ENCODE measurements at places on chromosomes 7 and 10. TPM values are rescaled to one million over a fixed set of nuclear protein-coding genes. Genes with fewer than 3 reads are reported as not detected.

SEMA4G gene
- total RNA-seq = 0.72 TPM

EDRF1 gene
- total RNA-seq = 20.0 TPM

DNA sequence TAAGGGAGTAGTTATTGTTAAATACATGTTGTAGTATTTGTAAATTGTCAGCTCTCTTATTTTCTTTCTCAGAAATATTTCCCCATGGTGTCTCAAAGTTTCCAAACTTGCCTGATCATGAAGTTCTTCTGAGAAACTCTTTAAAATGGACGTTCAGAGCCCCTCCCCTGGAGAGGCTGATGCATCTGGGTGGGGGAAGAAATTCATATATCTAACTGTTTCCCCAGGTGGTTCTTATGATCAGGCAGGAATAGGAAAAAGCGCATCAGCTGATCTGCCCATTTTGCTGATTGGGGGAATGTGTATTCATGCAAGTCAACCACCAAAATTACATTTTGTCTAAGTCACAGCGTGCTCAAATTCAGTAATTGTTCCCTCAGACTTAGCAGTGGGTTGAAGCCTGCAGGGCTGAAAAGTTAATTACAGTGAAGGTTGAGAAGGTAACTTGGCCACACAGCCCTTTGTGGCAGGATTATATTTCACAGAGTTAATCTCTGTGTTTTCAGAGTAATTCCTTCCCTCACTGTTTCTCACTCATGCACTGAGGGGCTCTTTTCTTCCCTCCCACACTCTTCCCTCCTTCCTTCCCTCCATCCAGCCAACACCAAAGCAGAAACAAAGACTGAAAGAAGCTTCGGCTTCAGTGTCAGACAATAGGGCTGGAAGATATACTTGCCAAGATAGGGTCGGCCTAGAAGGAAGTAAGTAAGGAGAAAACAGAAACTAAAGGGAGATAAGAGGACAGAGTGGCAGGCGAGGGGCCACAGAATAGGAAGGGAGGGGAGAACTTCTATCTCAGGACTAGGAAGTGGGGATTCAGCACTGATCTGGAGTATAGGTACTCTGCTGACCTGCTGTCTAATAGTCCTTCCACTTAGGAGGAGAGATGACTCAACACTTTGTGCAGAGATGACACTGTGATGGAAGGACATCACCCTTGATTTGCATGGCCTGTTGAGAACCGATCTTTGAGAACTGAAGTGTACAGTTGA is 50.5 kb upstream of the STARD3NL start:
- no peak for DNase-seq

- no peak for DNase-seq
These were observed 105.5 kb upstream of the CSTF2T start for GRCh38 chr10:51804866-51805265.

GRCh38 chr10:88893611-88894010 is 13.6 kb downstream of the STAMBPL1 start:
- DNase-seq = no peak

DNA sequence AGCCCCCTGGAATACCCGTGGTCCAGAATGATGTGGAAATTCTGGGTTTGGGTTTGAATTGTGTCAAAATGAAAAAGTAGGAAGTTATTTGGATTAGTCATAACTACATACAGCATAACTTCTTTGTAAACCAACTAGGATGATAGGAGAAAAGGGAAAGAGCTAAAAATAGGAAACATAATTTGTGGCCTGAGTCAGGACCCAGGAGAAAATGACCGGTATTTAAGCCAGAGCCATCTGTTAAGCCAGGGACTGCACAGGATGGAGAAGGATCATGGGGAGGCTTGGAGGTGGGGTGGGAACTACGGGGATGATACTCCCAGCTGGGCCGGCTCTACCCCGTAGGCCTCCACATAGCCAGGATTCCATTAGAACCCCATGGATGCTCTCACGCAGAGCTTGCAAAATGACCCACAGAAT is 98.6 kb downstream of the MYOF start:
- DNase-seq = no peak

DNA sequence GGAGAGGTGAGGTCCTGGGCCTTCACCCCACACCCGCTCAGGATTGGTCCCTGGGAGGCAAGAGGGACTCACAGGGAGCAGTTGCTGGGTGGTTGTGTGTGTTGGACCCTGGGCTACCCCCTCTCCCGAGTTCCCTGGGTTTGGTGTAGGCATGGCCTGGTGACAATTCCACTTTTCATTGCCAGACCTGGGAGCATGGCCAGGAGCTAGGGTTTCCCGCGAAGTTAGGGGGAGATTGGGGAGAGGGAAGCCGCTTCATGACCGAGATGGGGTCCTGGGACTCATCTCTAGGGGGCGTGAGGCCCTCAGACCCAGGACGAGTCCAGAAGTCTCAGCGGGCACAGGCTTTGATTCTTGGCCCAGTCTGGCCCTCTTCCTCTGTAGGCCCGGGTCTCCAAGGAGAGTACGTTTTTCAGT is 606 bp downstream of the PALD1 start:
- DNase-seq = no peak

- no peak for DNase-seq
These were observed 44.1 kb downstream of the PAPSS2 start for GRCh38 chr10:87703771-87704170.

All from omental fat pad (tissue), 4 donors.